ENCODE measurements at places on chromosomes 16 and 17. TPM values are rescaled to one million over a fixed set of nuclear protein-coding genes. Genes with fewer than 3 reads are reported as not detected.

STX8 gene
- 82.5 TPM for total RNA-seq

SMPD3 gene
- total RNA-seq = not detected

TPSG1 gene
- not detected for total RNA-seq

CLEC19A gene
- 1.6 TPM for total RNA-seq

RDM1 gene
- total RNA-seq = 11.5 TPM
